ENCODE measurements at places on chromosomes 1 and 21. TPM values are rescaled to one million over a fixed set of nuclear protein-coding genes. Genes with fewer than 3 reads are reported as not detected.

- no peaks in the 10 kb centered on the region for H3K36me3 ChIP-seq
- no peak overlapping the region for H3K27ac ChIP-seq
- no peak overlapping the region for H3K4me3 ChIP-seq
- H3K27me3 ChIP-seq, result no peaks in the 10 kb centered on the region
These were observed 38.4 kb downstream of the ZP4 start for GRCh38 chr1:237852342-237852741.

- peak within 1 kb of the TSS; percentile 98 for H3K27ac ChIP-seq
- H3K4me1 ChIP-seq, result no peaks in the 10 kb centered on the region
- DNase-seq, result peak; percentile 98
- no peaks in the 10 kb centered on the region for H3K36me3 ChIP-seq
- H3K4me3 ChIP-seq, result peak within 1 kb of the TSS; percentile 89
These were observed at the start of gene TSPAN2 for GRCh38 chr1:115089420-115090185. Gene TSPAN2, minus strand, starts transcription at chr1:115089503. Its CDS starts 71 bp downstream, at chr1:115089432.

- peak; percentile 43 for DNase-seq
- no peak overlapping the region for H3K4me3 ChIP-seq
- H3K27ac ChIP-seq, result no peak overlapping the region
These were observed 310.2 kb downstream of the PTPRU start for GRCh38 chr1:29546496-29546895.

DNA sequence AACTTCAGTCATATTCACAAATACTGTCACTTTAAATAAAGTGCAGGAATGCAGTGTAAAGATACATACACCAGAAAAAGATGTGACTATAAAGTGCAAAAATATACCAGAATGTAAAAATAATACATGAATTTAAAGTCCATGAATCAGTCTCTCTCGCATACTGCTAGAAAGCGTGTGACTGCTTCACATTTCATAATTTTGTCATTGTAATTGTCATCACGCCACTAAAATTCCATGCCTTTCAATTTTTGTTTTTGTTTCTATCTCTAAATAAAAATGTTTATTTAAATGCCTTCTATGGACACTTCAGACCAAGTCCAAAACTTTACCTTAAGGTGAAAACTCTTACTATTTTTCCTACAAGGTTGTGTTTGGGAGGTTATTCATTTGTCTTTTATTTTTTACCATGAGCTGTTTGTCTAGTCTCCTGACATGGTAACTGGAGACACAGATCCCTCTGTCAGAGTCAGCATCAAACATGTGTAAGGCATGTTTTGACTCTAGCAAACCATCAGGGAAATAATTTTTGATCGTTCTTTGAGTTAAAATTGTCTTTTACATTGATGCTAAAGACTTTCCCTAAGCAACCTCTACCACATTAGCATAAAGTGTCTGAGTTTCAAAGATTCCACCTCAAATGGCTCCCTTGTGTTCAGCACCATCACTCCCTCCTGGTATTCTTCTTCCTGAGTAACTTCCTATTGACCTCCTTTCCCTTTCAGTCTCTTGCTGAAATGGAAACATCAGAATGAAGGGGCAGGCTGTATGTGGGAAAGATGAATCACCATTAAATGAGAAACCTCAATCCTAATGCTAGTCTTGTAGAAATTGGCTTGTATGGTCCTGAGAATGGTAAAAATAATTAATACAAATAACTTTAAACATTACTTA, 14.0 kb upstream of the AIM2 start:
- no peak overlapping the region for H3K4me3 ChIP-seq
- H3K36me3 ChIP-seq, result no peaks in the 10 kb centered on the region
- DNase-seq, result no peak

- no peaks in the 10 kb centered on the region for H3K36me3 ChIP-seq
- no peak overlapping the region for H3K27ac ChIP-seq
- DNase-seq, result no peak
- no peak overlapping the region for H3K4me3 ChIP-seq
These were observed 23.0 kb upstream of the SAMSN1 start for GRCh38 chr21:14569026-14569621.

GRCh38 chr1:119084798-119085197, 55.7 kb downstream of the WARS2 start:
- H3K36me3 ChIP-seq, result no peaks in the 10 kb centered on the region
- H3K27ac ChIP-seq, result no peak overlapping the region
- no peak overlapping the region for H3K4me3 ChIP-seq
- H3K27me3 ChIP-seq, result no peaks in the 10 kb centered on the region

GRCh38 chr21:18622383-18622782, 218.8 kb upstream of the TMPRSS15 start:
- H3K4me3 ChIP-seq, result no peak overlapping the region
- no peak overlapping the region for H3K27ac ChIP-seq
- H3K4me1 ChIP-seq, result no peaks in the 10 kb centered on the region
- H3K27me3 ChIP-seq, result no peaks in the 10 kb centered on the region
- H3K36me3 ChIP-seq, result no peaks in the 10 kb centered on the region

Gene CNR2
- not detected for total RNA-seq

Gene GJA4
- 6.1 TPM for total RNA-seq

Gene TARBP1
- total RNA-seq, result 10.0 TPM
